ENCODE measurements at places on chromosomes 1 and 21.

- H3K27me3 ChIP-seq, result no peaks in the 10 kb centered on the region
- no peak overlapping the region for H3K27ac ChIP-seq
- no peak for DNase-seq
Measured at GRCh38 chr1:64246294-64246917, 43.0 kb downstream of the UBE2U start.

- no peak overlapping the region for H3K27ac ChIP-seq
- no peak overlapping the region for H3K4me3 ChIP-seq
- H3K36me3 ChIP-seq, result no peaks in the 10 kb centered on the region
- no peaks in the 10 kb centered on the region for H3K27me3 ChIP-seq
Measured at GRCh38 chr1:237149857-237150256, 107.9 kb downstream of the RYR2 start.

GRCh38 chr1:13808729-13809131 lies 108.7 kb downstream of the PRDM2 start:
- DNase-seq, result no peak
- H3K27ac ChIP-seq, result no peak overlapping the region
- H3K36me3 ChIP-seq, result no peaks in the 10 kb centered on the region
- H3K4me1 ChIP-seq, result no peaks in the 10 kb centered on the region
- no peaks in the 10 kb centered on the region for H3K27me3 ChIP-seq

GRCh38 chr1:19433719-19433998 lies 51.7 kb downstream of the CAPZB start:
- H3K4me3 ChIP-seq, result no peak overlapping the region
- no peaks in the 10 kb centered on the region for H3K27me3 ChIP-seq
- no peak for DNase-seq
- no peaks in the 10 kb centered on the region for H3K36me3 ChIP-seq

GRCh38 chr1:155061381-155062150 lies 2.0 kb upstream of the EFNA4 start:
- H3K27me3 ChIP-seq, result no peaks in the 10 kb centered on the region
- no peak overlapping the region for H3K4me3 ChIP-seq
- peaks cover 5% of the 10 kb centered on the region for H3K4me1 ChIP-seq

DNA sequence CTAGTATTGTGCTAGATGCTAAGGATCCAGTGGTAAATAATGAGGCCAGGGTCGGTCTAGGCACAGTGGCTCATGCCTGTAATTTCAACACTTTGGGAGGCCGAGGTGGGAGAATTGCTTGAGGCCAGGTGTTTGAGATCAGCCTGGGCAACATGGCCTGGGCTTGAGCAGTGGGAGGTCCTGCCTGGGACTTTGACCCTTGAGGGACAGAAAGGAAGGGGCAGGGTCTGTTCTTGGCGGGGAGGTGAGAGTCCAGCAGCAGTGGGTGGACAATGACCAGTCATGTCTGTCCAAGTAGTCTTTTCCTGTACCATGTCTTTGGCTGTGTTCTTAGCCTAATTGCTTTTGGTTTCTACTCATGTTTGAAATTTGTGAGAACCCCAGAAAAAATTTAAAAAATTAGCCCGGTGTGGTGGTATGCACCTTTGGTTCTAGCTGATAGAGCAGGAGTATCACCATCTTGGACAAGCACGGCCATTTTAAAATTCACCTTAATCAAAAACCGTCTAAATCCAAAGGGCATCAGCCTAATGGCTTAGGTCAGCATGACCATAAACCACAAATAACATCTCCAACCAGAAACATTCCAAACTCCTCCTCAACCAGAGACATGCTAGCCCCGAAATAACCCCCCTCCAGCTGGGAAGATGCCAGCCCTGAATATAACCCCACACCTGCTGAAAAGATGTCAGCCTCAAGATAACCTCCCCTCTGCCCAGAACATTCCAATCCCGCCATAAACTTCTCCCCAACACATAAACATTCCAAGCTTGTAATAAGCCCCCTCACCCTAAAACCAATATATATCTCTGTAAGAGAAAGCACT lies 6.8 kb upstream of the AK2 start:
- no peaks in the 10 kb centered on the region for H3K36me3 ChIP-seq
- H3K27me3 ChIP-seq, result no peaks in the 10 kb centered on the region
- no peak overlapping the region for H3K4me3 ChIP-seq
- H3K4me1 ChIP-seq, result no peaks in the 10 kb centered on the region
- no peak for DNase-seq

GRCh38 chr1:23601968-23602876 lies 42.9 kb upstream of the ID3 start:
- H3K27ac ChIP-seq, result no peak overlapping the region
- peaks cover 7% of the 10 kb centered on the region for H3K4me1 ChIP-seq
- H3K4me3 ChIP-seq, result no peak overlapping the region
- no peaks in the 10 kb centered on the region for H3K36me3 ChIP-seq

- H3K27ac ChIP-seq, result no peak overlapping the region
- no peaks in the 10 kb centered on the region for H3K4me1 ChIP-seq
- H3K27me3 ChIP-seq, result no peaks in the 10 kb centered on the region
- no peak for DNase-seq
- no peak overlapping the region for H3K4me3 ChIP-seq
Measured at GRCh38 chr1:35178874-35179380, 14.0 kb downstream of the SFPQ start.

- no peaks in the 10 kb centered on the region for H3K27me3 ChIP-seq
- no peak overlapping the region for H3K27ac ChIP-seq
- DNase-seq, result no peak
- no peaks in the 10 kb centered on the region for H3K36me3 ChIP-seq
- H3K4me3 ChIP-seq, result no peak overlapping the region
- no peaks in the 10 kb centered on the region for H3K4me1 ChIP-seq
Measured at GRCh38 chr1:86228546-86228945, 72.0 kb upstream of the COL24A1 start.

- H3K27me3 ChIP-seq, result no peaks in the 10 kb centered on the region
- H3K36me3 ChIP-seq, result no peaks in the 10 kb centered on the region
- H3K27ac ChIP-seq, result no peak overlapping the region
- no peak overlapping the region for H3K4me3 ChIP-seq
- H3K4me1 ChIP-seq, result peaks cover 6% of the 10 kb centered on the region
Measured at GRCh38 chr1:47460456-47460855, 22.6 kb downstream of the FOXD2 start.

- no peak overlapping the region for H3K27ac ChIP-seq
- no peaks in the 10 kb centered on the region for H3K4me1 ChIP-seq
- no peak overlapping the region for H3K4me3 ChIP-seq
Measured at GRCh38 chr1:225691861-225692516, 39.1 kb upstream of the ENAH start.

GRCh38 chr1:187641907-187642306 lies 813.2 kb downstream of the PLA2G4A start:
- no peak overlapping the region for H3K27ac ChIP-seq
- no peaks in the 10 kb centered on the region for H3K36me3 ChIP-seq
- no peak overlapping the region for H3K4me3 ChIP-seq
- DNase-seq, result no peak
- H3K4me1 ChIP-seq, result no peaks in the 10 kb centered on the region

All from iPS DF 6.9 (cell line).